Activated CD4-positive, alpha-beta T cell treated with anti-CD3 and anti-CD28 coated beads, Interleukin-10, Interleukin-2, amounts not matched to agents 100 ng/mL and 50 ng/mL, durations not matched to agents 16 hours and 8 hours (primary cell): ENCODE measurements at places on chromosomes 2 and 18.

DNA sequence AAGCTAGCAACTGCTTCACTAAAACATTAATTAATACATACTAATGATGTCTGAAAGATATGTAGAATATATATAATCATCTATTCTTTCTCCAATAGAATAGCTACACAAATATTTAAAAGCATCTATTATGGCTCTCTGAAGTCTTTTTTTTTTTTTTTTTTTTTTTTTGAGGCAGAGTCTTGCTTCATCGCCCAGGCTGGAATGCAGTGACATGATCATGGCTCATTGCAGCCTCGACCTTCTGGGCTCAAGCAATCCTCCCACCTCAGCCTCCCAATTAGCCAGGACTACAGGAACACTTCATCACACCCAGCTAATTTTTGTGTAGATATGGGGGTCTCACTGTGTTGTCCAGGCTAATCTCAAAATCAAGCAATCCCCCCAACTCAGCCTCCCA is 120.4 kb upstream of the KYNU start:
- DNase-seq = no peak

- DNase-seq = no peak
Measured at GRCh38 chr2:73243884-73244570, 9.9 kb downstream of the CCT7 start.

- no peak for DNase-seq
Measured at GRCh38 chr2:190640117-190640516, 8.8 kb upstream of the NAB1 start.

- no peak for DNase-seq
Measured at GRCh38 chr2:186806591-186806990, 42.4 kb downstream of the ZSWIM2 start.

DNA sequence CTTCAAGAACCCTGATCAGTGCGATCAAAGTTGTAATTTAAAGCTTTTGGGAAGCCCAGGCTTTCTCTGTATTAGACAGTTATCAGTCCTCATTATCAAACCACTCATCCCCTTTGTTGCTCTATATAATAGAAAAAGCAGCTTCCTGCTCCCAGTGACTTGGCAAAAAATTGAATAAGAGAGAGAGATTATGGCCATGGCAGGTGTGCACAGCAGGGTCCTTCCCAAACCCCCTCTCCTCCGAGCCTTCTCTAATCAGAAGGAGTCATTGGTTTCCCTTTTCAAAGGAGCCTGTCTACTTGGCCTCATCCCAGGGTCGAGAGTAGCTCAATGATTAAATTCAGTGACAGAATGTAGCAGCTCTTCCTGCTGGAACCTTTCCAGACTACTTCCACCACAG is 81.5 kb downstream of the SEMA4F start:
- no peak for DNase-seq

- no peak for DNase-seq
Measured at GRCh38 chr2:109486711-109487535, 126.8 kb downstream of the SEPTIN10 start.
